Activated B cell treated with CpG ODN at 0.5 μM for 24 hours (primary cell): ENCODE measurements at places on chromosomes 2 and 18.

DNA sequence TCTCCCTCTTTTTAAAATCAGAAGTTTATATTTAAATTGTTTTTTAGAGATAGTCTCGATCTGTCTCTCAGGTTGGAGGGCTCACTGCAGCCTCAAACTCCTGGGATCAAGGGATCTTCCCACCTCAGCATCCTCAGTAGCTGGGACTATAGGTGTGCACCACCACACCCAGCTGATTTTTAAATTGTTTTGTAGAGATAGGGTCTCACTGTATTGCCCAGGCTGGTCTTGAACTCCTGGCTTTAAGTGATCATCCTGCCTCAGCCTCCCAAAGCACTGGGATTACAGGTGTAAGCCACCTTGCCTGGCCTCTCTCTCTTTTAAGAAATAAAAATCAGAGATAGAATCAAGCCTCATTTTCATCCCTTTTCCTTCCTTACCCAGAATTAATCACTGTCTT is 22.1 kb downstream of the FAM171B start:
- no peak for DNase-seq

- DNase-seq = no peak
Observed at GRCh38 chr2:64823794-64824193, 165.4 kb upstream of the SLC1A4 start.

DNA sequence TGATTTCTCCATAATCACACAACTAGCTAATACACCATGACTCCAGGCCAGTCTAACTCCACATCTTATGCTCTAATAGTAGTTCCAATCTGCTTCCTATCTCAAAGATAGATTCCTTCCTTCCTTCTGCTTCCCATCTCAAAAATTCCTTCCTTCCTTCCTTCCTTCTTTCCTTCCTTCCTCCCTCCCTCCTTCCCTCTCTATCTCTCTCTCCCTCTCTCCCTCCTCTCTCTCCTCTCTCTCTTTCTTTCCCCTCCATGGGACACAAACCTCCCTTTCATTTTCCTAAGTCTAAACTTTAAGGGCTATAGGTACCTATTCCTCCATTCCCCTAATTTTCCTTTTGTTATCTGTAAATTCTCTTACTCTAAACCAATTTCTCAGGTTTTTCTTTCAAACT is 62.5 kb downstream of the CCDC88A start:
- DNase-seq = no peak

GRCh38 chr2:168355779-168356476 is 100.1 kb upstream of the CERS6 start:
- DNase-seq = no peak

DNA sequence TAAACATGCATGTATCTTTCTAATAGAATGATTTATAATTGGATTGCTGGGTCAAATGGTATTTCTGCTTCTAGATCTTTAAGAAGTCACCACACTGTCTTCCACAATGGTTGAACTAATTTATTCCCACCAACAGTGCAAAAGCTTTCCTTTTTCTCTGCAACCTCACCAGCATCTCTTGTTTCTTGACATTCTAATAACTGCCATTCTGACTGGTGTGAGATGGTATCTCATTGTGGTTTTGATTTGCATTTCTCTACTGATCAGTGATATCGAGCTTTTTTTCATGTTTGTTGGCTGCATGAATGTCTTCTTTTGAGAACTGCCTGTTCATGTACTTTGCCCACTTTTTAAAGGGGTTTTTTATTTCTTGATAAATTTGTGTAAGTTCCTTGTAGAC is 182.5 kb downstream of the ANKRD44 start:
- no peak for DNase-seq

DNA sequence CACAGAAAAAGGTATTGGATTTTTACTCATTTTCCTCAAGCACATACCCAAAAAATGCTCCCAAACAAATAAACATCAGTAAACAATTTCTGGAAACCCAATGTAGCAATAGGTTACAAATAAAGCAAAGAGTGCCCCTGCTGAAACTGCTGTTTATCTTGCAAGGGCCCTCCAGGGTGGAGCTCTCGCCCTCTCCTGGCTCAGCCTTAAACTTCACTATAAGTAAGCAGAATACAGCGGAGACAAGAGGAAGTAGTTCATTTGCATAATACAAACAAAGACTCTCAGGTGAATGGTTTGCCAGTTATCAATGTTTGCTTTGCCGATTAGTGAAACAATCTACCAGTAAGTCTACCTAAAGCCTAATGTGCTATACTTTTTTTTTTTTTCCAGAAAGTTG is 437.6 kb downstream of the DLGAP1 start:
- no peak for DNase-seq

DNA sequence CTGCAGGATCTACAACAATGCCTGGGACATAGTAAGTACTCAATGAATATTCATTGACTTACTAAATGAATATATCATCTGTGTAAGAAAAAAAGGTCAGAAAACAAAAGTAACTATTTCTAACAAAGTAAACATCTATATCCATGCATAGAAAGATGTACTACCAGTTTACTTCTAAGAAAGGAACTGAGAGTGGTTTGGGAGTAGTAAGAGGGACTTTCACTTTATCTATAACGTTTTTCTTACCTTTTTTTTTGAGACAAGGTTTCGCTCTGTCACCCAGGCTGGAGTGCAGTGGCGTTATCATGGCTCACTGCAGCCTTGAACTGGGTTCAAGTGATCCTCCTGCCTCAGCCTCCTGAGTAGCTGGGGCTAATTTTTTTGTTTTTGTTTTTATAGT is 25.7 kb downstream of the DHX57 start:
- DNase-seq = no peak

GRCh38 chr2:74059137-74059775 is 74.5 kb downstream of the TET3 start:
- DNase-seq = no peak

DNA sequence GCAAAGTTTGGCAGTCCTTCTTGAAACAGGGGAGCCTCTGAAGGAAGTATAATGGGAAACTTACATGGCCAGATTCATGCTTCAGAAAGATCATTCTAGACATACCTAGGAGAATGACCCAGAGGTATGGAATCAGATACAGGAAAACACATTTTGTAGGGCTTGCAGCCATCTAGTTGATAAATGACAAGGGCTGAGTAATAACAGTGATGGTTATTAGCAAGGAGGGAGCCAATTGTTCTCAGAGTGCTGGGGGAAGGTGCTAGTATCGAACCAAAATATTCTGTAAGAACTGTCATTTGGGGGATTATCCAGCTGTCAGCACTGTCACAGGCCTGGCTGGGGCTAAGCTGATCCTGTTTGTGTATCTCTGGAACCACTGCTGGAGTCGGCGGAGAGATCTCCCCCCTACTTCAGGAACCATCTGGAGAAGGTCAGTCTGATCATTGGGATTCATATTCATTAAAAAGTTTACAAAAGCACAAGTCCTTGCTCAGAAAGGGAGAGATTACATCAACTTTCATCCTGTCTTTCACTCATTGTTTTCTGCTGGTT is 113.8 kb upstream of the THSD7B start:
- no peak for DNase-seq

DNA sequence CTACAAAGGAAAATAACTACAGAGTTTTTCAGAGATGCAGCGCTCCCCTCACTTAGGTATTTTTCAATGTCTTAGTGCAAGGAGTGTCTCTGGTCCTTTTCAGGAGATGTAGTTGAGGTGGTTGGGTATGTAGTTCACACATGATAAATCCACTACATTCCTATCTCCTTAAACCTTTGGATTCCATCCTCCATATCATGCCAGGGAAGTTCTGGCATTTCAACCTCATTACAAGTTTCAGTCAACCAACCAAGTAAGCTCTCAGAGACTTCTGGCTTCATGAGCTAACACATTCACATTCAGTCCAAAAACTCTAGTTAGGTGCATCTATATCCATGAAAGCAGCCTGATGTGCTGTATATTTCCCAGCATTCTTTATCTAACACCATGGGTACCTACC is 47.3 kb downstream of the MAP3K20 start:
- DNase-seq = no peak

DNA sequence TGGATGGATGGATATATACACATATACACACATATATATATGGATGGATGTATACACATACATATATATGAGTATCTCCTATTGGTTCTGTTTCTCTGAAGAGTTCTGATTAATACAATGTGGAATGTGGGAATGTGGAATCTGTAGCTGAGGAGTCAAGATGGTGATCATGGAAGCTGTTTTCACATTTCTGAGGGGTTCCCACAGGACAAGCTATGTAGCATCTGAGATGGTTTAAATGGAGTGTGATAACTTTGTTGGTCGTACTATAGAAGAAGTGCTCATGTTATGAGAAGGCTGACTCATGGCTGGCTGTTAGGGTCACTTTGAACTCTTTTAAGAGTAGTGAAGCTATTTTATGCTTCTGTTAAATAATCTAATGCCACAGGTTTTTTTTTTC is 279.7 kb downstream of the MEIS1 start:
- DNase-seq = no peak

GRCh38 chr2:134145519-134145918 is 108.4 kb upstream of the MGAT5 start:
- no peak for DNase-seq

DNA sequence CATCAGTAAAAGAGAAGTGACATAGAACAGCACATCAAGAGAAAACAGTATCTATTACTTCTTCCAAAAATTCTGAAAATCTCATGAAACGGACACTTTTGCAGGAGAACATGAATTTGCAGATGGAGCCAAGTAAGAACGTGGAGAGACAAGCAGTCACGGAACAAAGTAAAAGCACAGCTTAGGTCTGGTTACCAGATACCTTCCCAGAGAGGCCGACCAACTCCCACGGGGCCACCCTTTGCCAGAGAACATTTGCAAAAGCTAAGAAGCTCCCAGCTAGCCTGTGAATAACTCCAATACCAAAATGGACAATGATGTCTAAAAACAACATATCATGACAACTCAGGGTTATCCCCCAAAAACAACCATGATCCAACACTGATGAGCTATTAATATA is 38.9 kb downstream of the THAP4 start:
- DNase-seq = no peak

DNA sequence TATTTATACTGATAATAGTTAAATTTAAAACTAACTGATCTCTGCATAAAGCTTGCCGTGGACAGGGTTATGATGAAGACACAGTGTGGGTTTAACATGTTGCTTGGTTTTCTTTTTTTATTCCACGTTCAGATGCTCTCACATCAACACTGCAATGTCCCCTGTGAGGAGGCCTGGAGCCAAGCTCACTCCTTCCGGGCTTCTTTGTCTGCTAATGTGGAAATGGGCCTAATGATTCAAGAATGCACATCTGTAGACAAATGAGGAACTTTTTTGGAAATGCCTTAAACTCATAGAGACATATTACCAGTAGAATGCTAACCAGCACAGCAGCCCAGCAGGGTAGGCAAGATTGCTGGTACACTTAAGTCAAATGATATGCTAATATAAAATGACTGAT is 208.0 kb downstream of the GALR1 start:
- no peak for DNase-seq

GRCh38 chr18:32439802-32440201 is 30.9 kb downstream of the GAREM1 start:
- DNase-seq = no peak

- DNase-seq = no peak
Observed at GRCh38 chr18:8943900-8944870, 158.3 kb upstream of the NDUFV2 start.

GRCh38 chr2:138708682-138709241 is 71.4 kb downstream of the NXPH2 start:
- DNase-seq = no peak

- DNase-seq = no peak
Observed at GRCh38 chr2:6073191-6074088, 381.3 kb downstream of the SOX11 start.

- no peak for DNase-seq
Observed at GRCh38 chr2:120525056-120526046, 179.4 kb downstream of the INHBB start.

GRCh38 chr18:8625461-8626092 is 16.3 kb downstream of the RAB12 start:
- no peak for DNase-seq

DNA sequence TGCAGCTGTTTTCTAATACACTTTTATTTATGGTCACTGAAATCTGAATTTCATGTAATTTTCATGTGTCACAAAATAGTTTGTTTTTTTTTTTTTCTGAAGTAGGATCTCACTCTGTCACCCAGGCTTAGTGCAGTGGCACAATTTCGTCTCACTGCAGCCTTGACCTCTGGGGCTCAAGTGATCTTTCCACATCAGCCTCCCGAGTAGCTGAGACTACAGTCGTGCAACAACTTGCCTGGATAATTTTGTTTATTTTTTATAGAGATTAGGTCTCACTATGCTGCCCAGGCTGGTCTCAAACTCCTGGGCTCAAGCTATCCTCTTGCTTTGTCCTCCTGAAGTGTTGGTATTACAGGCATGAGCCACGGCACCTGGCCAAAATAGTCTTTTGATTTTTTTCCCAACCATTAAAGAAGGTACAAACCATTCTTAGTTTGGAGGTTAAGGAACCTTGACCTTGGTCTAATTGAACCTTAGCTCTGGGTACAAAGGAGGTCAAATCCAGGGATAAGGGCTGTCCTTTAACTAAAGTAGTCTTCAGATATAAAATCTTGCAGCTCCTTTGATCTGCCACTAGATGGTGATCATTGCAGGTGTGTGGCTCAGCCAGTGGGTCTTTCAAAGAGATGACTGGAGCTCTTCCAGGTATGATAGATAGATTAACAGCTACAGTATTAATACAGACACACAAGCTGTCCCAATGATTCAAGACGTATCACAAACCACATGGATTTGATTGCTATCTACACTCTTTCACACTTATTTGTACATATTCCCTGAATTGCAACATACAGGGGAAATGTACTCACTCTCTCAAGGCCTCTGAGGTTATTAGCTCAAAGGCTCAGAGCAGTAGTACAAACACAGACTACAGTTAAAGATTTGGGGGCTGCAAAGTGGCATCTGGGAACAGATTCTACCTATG is 4.7 kb upstream of the KRCC1 start:
- no peak for DNase-seq

DNA sequence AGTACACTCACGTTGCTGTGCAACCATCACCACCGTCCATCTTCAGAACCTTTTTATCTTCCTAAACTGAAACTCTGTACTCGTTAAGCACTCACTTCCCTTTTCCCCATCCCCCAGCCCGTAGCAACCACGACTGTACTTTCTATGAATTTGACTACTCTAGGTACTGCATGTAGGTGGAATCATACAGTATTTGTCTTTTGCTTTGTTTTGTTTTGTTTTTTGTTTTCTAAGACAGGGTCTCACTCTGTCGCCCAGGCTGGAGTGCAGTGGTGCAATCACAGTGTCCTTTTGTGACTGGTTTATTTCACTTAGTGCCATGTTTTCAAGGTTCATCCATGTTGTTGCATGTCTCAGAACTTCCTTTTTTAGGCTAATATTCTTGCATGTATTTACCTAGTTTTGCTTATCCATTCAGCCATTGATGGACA is 7.0 kb upstream of the TYMS start:
- no peak for DNase-seq

DNA sequence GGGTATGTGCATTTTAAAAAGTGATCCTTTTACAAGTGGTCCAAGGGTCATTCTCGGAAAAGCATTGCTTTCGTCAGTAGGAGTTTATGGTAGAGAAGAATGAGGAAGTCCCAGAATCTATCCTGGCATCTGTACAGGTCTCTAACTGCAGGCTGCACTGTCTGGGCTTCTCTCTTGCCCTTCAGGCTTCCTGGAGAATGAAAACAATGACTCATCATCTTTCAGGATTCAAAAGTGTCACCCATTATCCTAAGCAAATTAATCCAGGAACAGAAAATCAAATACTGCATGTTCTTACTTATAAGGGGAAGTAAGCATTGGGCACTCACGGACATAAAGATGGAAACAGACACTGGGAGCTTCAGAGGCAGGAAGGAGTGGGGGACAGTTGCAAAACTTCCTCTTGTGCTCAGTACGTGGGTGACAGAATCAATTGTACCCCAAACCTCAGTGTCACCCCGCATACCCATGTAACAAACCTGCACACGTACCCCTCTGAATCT is 60.2 kb upstream of the TXNDC2 start:
- no peak for DNase-seq

GRCh38 chr2:11573418-11574175 is 39.8 kb downstream of the GREB1 start:
- no peak for DNase-seq
